ENCODE measurements at places on chromosomes 11 and 22.

DNA sequence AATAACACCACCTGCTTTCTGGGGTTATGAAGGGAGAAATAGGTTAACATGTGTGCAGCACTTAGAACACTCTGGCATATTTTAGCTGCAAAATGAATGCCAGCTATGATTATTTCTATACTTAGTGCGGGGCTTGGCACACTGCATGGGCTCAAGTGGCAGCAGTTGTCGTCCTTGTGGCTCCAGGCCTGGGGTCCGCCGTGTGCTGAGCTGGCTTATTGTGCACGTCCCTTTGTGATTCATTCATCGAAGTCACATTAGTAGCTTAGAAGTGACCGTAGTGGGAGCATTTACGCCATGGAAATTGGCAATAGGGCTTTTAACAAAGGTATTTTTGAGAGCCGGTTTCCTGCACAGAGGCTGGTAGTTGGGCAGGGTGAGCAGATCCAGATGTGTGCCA lies 4.2 kb downstream of the RASD2 start:
- no peak for DNase-seq

DNA sequence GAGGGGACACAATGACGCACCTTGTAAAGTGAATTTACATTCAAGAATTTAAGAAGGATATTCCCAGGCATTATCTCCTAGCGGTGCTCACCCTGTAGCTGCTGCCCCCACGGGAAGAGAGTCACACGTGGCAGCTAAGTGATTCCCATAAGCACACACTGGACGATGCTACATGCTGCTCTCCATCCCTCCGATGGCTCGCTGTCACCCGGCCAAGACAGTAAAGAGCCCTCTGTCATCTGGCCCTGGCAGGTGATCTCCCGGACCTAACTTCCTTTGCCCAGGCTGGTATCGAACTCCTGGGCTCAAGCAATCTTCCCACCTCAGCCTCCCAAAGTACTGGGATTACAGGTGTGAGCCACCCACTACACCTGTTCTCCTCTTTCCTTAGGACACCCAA lies 39.9 kb upstream of the IGSF9B start:
- no peak for DNase-seq

DNA sequence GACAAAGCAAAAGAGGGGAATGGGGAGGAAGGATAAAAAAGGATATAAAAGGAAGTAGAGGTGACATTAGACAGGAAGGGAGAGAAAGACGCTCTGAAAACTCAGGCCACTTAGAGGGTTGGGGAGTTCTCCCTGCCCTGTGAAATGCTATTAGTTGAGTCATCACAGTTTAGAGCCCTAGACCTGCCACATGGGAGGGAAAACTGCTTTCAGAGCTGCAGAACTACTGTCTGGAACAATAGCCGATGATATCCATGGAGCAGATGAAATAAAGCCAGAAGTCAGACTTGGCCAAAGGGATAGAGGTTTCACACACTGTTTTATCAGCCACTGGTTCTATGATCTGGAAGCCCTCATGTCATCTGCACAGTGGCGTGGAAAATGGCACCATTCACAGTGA lies 157.9 kb downstream of the NCAM1 start:
- no peak for DNase-seq

DNA sequence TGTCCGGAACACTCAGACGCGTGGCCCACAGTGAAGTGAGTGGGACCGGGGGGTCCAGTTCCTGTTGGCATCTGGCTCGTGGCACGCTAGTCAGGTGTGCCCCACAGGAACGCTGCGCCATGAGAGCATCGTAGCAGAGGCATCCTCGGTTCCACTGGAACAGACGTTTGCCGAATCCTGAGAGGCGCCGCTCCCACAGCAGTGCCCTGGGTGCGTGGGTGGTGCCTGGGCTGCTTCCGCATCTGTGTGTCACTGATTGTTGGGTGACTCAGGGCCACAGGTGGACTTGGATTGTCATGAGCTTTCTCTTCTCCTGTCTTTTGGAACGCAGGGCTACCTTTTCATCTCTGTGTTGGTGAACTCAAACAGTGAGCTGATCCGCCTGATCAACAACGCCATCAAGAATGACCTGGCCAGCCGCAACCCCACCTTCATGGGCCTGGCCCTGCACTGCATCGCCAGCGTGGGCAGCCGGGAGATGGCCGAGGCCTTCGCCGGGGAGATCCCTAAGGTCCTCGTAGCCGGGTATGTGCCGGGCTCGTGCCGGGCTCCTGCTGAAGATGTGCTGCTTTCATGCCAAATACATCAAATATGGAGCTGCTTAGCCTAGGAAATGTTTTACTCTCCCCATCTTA lies 46.2 kb downstream of the AP2A2 start:
- no peak for DNase-seq

GRCh38 chr11:25576320-25576719 lies 755.6 kb upstream of the ANO3 start:
- DNase-seq: no peak

DNA sequence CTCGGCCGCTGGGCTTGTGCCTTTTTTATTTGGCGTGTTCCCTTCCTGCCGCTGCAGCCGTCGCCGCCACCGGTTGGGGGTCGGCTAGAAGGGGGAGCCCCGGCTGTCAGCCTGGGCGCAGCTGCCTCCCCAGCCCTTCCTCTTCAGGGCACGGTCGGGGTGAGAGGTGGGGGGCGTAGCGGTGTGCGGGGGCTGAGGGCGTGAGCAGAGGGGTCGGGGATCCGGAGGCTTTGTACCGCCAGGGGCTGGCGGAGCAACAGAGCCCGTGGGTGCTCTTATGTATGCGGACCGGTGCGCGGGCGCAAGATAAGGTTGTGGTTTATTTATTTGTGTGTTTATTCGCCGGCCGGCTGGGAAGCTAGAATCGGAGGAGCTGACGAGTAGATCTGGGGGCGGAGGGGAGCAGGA lies 477 bp downstream of the ZBTB16 start:
- DNase-seq: peak; percentile 41

DNA sequence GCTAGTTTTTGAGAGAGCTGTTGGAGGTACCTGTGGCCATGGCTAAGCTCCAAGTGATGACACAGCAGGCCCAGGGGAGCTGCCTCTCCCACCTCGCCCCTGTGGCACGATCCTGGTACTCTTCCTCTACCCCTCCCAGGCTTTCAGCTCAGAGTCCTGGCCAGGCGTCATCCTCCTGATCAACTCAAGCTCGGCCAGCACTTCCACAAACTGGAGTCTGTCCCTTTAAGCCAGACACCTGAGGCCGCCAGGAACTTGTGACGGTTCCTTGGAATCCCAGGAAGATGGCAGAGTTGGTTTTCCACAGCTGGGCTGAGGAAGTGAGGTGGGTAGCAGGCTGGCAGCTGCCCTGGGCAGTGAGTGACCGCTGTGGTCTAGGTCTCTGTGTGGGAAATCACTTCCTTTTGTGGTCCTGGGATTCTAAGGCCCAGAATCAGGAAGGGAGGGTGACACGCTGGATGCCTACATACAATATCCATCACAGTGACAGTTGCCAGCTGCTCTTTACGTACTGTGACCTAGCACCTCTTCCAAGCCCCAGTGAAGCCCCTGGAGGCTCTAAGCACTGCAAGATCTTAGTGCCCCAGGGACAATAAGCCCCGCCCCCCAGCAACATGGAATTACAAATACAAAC lies 3.2 kb upstream of the CST6 start:
- DNase-seq: no peak

- DNase-seq: no peak
Measured at GRCh38 chr22:33350961-33351360, 292.8 kb upstream of the SYN3 start.

GRCh38 chr11:124657904-124658303 lies 15.6 kb downstream of the SIAE start:
- no peak for DNase-seq

- DNase-seq: no peak
Measured at GRCh38 chr11:74011360-74012073, 2.6 kb upstream of the UCP3 start.
